ENCODE measurements at places on chromosomes 1 and 21.

DNA sequence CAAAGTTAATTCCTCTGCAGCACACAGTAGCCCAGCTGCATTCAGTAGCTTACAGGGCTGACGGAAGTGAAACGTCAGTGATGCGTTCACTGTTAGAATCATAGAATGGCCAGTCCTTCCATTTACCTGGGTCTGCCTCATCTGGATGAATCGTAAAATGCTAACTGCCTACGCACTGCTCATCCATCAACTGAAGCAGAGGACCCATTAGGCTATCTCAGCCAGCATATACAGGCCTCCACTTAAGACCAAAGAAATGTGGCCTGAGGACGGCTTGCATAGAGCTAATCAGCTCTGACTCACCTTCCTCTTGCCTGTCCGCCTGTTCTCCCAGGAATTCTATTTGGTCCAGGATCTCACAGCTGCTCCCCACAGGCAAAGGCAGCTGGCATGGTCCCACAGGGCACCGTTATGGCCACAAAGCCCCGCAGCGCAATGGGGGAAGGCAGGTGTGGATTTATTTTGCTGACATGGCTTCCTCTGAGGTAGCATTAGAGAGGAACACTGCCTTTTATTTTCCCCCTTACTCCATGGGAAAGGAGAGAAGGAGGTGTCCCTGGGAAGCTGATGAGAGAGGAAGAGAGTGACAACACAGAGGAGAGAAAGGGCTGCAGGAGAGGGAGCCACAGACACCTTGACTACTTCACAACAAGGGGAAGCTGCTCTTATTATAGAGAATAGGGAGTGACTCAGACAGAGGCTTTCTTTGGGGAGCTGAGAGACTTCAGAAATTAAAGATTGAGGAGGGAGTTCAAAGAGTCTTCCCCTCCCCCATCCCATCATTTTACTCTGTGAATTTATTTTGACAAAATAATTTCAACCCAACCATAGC, 177.6 kb downstream of the HHIPL2 start:
- H3K4me3 ChIP-seq, result no peak overlapping the region
- peaks cover 12% of the 10 kb centered on the region for H3K4me1 ChIP-seq
- H3K27me3 ChIP-seq, result no peaks in the 10 kb centered on the region
- no peaks in the 10 kb centered on the region for H3K36me3 ChIP-seq
- no peak for DNase-seq

- H3K27me3 ChIP-seq, result no peaks in the 10 kb centered on the region
- no peak for DNase-seq
- H3K27ac ChIP-seq, result no peak overlapping the region
Observed at GRCh38 chr1:71473331-71473730, 392.5 kb upstream of the ZRANB2 start.

DNA sequence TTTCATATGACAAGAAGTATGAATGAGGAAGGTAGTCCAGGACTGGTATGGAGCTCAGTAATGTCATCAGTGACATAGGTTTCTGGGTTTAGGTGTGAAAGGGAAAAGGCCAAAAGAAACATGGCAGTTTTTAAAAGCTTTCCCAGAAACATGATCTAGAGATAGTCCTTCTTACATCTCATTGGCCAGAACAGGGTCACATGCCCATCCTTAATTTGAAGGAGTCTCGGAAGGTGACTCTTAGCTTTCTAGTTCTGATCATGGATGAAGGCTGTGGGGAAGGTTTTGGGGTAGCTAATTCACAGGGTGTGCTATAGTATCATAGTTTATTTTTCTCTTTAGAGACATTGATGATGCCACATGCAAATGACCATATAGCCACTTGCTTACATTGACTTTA, 55.3 kb downstream of the RPS6KC1 start:
- peaks cover 6% of the 10 kb centered on the region for H3K36me3 ChIP-seq
- no peak overlapping the region for H3K4me3 ChIP-seq
- H3K27me3 ChIP-seq, result no peaks in the 10 kb centered on the region
- peaks cover 11% of the 10 kb centered on the region for H3K4me1 ChIP-seq
- DNase-seq, result no peak

DNA sequence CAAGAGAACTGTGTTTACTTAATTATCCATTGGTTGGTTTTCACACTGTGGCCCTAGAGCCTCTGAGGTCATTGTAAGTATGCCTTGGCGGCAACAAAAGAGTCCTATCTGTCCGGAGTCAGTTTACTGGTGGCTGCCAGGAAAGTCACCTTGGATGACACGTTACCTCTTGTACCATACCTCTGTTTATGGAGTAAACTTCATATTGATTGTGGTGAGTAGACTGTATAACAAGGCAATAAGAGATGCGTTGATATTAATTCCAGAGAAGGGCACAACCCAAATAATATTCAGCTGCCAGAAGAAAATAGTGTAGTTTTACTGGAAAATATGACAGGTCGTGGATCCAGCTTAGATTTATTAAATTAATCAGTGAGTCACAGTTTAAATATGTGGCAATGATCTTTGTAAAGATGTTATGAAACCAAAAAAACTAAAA, 20.4 kb upstream of the KIF14 start:
- H3K4me3 ChIP-seq, result no peak overlapping the region
- H3K4me1 ChIP-seq, result peaks cover 2% of the 10 kb centered on the region
- no peak for DNase-seq
- no peaks in the 10 kb centered on the region for H3K27me3 ChIP-seq

GRCh38 chr1:109040989-109041620, 797 bp downstream of the WDR47 start:
- peak overlapping the region; percentile 86 for H3K4me3 ChIP-seq
- DNase-seq, result peak; percentile 39
- H3K27ac ChIP-seq, result no peak overlapping the region
- peaks cover 12% of the 10 kb centered on the region for H3K4me1 ChIP-seq
- H3K27me3 ChIP-seq, result no peaks in the 10 kb centered on the region

DNA sequence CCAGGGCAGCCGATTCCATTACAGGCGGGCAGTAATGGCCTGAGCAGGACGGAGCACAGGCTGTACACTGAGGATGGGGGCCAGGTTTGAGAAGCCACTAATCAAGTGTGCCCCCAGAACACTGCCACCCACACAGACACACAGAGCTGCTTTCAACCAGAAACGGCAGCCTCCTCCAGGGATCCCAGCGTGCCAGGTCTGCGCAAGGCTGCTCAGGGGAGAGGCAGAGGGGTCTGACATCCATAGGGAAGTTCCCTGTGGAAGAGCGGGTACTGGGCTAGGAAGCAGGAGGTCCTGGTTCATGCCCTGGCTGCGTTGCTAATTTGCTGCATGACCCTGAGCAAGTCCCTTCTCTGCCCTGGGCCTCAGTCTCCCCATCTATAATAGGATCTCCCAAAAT, 26.1 kb upstream of the ALDH4A1 start:
- H3K27me3 ChIP-seq, result no peaks in the 10 kb centered on the region
- no peaks in the 10 kb centered on the region for H3K36me3 ChIP-seq
- DNase-seq, result no peak
- no peak overlapping the region for H3K27ac ChIP-seq

DNA sequence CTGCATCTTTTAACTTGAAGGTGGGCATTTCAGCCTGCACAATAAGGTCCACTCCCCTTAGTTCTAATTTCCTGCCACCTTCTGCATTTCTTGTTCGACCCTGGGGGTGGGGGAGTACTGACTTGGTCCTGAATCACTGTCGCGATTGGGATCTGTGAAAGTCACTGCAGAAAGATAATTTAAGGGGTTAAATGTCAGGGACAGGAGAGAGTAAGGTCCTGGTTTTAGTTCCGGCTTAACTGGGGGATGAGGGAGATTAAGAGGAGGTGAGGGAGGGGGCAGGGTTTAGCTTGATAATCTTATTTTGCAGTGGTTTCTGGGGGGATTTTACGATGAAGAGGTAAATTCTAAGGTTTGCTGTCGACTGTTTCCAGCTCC, 128.1 kb downstream of the MRPS6 start:
- H3K36me3 ChIP-seq, result peaks cover 5% of the 10 kb centered on the region
- no peak for DNase-seq
- no peaks in the 10 kb centered on the region for H3K27me3 ChIP-seq
- H3K27ac ChIP-seq, result peak overlapping the region; percentile 98
- H3K4me3 ChIP-seq, result peak overlapping the region; percentile 76

DNA sequence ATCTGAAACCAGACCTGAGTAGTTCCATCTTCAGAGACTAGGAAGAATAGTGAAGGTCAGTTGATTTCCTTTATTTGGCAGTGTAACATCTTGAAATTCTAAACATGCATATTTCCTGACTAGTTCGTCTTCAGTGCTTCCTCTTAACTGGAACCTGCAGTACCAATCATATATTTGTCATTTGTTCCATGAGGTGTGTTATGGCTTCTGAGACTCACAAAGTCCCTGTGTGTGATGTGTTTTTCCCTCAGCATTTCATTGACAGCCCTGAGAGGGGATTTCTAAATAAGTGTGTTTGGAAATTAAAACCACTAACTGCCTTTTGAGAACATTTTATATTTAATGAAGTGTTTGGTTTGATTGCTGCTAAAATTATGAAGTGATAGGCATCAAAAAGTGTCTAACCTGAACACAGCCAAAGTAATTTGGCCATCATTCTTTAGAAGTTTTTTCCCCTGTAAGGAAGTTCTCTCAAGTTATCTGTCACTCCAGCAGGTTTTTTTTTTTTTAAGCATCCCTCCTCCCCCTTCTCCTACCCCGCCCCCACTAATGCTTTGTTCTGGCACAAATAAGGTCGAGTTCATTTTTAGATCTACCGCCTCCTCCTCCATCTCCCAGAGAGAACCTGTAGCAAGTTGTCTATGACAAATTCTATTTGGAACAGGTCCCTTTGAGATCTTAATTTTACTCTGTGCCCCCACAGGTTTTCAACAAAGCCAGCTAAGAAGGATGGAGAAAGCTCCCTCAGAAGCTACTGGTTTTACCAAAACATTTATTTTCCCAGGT, 61.4 kb downstream of the TMEM200B start:
- H3K36me3 ChIP-seq, result no peaks in the 10 kb centered on the region
- H3K27me3 ChIP-seq, result no peaks in the 10 kb centered on the region
- no peak for DNase-seq
- no peak overlapping the region for H3K27ac ChIP-seq

GRCh38 chr1:195053478-195053877, 1554.8 kb downstream of the KCNT2 start:
- H3K4me3 ChIP-seq, result no peak overlapping the region
- H3K36me3 ChIP-seq, result no peaks in the 10 kb centered on the region
- H3K27ac ChIP-seq, result no peak overlapping the region
- no peaks in the 10 kb centered on the region for H3K4me1 ChIP-seq
- no peaks in the 10 kb centered on the region for H3K27me3 ChIP-seq
- DNase-seq, result no peak

DNA sequence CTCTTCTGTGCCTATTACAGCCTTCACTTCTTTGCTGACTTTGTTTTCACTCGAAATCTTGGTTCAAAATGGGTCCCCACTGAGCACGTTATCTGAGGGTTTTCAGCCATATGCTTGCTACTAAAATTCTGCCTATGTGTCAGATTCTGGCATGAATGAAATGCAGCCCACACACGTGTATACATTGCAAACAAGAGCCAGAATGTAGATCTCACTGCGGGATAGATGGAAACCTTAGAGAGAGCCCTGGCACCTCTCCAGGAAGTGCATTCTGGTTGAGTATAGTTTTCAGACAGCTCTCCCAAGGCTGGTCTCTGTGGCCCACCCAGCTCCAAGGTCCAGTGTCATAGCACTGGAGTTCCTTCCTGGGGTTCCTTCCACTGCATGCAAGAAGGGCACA, 234.7 kb upstream of the GJB5 start:
- H3K4me3 ChIP-seq, result no peak overlapping the region

- H3K36me3 ChIP-seq, result no peaks in the 10 kb centered on the region
- H3K27ac ChIP-seq, result no peak overlapping the region
- peaks cover 9% of the 10 kb centered on the region for H3K27me3 ChIP-seq
Observed at GRCh38 chr1:205783904-205784303, 8.6 kb upstream of the RAB29 start.

DNA sequence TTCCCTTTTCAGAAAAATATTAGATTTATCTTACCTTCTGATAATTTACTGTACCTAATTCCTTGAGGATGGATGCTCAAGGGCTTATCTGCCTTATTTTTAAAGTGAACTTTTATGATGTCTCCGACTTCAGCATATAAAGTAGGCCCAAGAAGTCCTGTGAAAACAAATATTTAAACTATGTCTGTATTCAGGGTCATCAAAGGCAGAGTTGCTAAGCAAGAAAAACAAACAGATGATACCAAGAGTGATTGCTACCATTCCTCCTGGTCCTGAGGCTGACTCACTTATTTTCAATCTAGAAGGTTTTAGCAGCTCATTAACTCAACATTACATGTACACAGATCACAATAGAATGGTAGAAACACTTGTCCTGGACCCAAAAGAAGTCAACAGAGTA, 14.1 kb downstream of the F5 start:
- no peaks in the 10 kb centered on the region for H3K27me3 ChIP-seq
- no peak overlapping the region for H3K27ac ChIP-seq
- no peak for DNase-seq
- no peaks in the 10 kb centered on the region for H3K36me3 ChIP-seq

- no peaks in the 10 kb centered on the region for H3K36me3 ChIP-seq
- no peak overlapping the region for H3K4me3 ChIP-seq
- H3K27me3 ChIP-seq, result no peaks in the 10 kb centered on the region
Observed at GRCh38 chr1:188599313-188599712, 1770.6 kb downstream of the PLA2G4A start.

GRCh38 chr21:27647921-27648320, 681.0 kb upstream of the ADAMTS5 start:
- no peaks in the 10 kb centered on the region for H3K4me1 ChIP-seq
- H3K27me3 ChIP-seq, result no peaks in the 10 kb centered on the region
- H3K27ac ChIP-seq, result no peak overlapping the region
- H3K36me3 ChIP-seq, result peaks cover 6% of the 10 kb centered on the region
- no peak for DNase-seq

DNA sequence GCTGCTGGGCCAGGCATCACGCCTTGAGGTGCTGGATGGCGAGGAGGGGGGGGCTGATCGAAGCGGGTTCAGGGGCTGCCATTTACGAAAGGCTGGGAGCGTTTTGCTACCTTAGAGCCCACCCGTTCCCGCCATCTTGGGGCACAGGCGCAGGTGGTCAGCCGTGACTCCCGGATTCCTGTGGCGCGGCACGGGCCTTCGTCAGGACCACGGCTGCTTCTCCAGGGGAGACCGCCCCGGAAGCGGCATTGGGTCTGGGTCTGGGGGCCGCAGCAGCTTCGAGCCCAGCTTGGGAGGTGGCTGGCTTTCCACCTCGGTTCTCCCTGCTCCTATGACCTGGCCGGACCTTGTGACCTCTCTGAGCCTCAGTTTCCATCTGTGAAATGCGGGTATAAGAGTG, 23.8 kb downstream of the SPSB1 start:
- H3K4me1 ChIP-seq, result peaks cover 27% of the 10 kb centered on the region
- no peak overlapping the region for H3K27ac ChIP-seq
- no peak for DNase-seq
- H3K27me3 ChIP-seq, result no peaks in the 10 kb centered on the region
- H3K4me3 ChIP-seq, result no peak overlapping the region
- H3K36me3 ChIP-seq, result no peaks in the 10 kb centered on the region
